ENCODE measurements at places on chromosomes 13 and 19. TPM values are rescaled to one million over a fixed set of nuclear protein-coding genes. Genes with fewer than 3 reads are reported as not detected.

Gene ZGLP1
- 3.4 TPM for polyA plus RNA-seq

GRCh38 chr13:113105032-113105920, at the start of gene F7:
F7 (plus strand) TSS chr13:113105791; CDS start chr13:113105842, 51 bp downstream.
- no peak for DNase-seq

GRCh38 chr19:49231804-49232203, 74.2 kb downstream of the TRPM4 start:
- DNase-seq = no peak

DNA sequence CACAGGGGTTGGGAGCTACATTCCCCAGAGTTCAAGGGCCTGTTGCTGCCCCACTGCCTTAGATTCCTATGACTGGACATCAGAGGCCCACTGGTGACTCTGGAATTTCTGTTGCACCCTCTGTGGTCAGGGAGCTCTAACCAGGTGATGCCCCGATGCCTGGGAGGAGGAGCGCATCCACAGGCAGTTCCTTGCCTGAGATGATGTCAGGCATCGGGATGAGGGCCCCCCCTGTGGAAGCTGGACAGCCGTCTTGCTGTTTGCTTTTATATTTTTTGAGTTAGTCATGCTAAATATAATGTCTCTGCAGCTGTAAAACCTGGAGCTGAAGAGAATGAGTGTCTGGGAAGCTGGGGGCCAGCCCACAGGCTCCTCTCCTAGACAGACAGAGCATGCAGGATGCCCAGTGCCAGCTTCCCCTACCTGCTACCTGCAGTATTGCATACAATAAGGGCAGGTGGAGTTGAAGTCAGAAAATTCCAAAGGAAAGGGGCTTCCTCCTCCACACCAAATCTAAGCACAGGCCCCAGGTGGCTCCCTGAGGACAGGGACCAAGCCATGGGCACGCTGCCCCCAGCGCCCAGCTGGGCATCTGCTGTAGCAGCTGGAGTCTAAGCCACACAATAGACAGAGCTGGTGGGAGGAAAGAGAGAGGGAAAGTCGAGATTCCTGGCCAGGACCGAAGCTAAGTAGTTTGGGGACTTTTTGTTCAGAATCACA, 16.2 kb downstream of the COL4A2 start:
- DNase-seq = no peak

DNA sequence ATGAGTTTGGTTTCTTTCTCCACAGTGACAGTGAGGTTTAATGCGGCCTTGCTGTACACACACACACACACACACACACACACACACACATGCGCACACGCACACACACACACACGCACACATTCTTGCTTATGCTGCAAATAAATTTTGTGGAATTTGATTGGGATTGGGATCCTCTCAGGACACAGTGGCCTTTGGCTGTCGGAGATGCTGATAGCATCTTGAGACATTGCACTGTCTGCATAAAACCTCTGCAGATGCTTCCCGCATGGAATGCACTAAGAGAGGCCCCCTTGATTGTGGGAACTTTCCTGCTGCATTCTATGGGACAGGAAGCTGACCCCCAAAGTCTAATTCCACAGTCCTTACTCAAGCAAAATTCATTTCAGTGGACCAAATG, 145.6 kb downstream of the FLT1 start:
- no peak for DNase-seq

DNA sequence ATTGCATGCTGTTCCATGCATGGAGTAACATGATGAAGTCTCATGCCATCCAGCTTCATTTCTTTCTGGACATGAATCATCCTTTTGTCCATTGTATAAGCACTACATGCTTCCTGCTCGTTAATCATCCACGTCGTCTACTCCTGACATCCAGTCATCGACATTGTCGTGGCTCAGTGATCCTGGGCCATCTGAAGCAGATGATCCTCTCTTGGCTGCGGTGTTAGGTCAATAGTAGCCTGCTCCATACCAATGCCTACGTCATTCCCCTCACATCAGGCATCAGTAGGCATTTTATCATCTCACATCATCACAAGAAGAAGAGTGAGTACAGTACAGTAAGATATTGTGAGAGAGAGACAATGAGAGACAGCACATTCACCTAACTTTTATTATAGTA, 7.9 kb upstream of the MYO16 start:
- no peak for DNase-seq

- DNase-seq = no peak
Observed at GRCh38 chr13:53124623-53125022, 96.0 kb downstream of the OLFM4 start.

Gene TTYH1
- 3.7 TPM for polyA plus RNA-seq

DNA sequence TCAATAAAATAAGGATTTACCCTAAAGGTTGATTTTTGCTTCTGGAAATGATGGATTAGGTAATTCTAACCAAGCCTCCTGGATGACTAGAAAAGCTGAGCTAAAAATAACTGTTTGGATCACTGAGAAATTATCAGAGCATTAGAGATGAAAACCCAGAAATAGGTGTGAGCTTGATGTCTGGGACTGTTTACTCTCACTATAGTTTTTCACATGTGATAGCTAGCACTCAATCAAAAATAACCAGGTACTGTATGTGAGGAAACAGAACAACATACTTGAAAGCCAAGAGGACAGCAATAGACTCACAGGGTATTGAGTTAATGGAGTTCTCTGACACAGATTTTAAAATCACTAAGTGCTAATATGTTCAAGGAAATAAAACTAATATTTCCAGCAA, 9.5 kb downstream of the ZAR1L start:
- DNase-seq = no peak

Gene TNNI3
- not detected for polyA plus RNA-seq

Gene SIGLEC9
- 5.5 TPM for polyA plus RNA-seq

DNA sequence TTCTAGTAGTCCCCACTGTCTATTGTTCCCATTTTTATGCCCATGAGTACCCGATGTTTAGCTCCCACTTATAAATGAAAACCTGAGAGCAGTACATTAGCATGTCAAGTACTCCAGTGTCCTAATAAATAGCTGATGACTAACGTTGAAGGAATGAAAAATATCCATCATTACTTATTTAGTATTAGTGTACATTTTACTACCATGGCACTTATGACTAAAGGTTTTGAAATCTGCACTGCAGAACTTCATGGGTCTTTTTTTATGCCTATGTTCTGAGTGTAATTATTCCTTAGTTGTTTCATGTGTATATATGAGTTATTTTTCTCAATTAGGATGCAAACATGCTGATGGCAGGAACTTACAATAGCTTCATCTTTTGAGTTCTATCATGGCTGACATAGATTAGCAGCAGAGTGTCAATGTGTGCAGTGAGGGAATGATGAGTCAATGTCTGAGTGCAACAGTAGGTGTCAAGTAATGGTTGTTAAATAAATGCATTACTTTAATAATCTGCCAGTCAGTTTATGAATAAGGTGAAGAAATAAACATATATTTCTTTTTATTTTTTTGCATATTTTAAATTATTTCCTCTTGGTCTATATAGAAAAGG, 188.4 kb downstream of the ITGBL1 start:
- DNase-seq = no peak

- peak; percentile 60 for DNase-seq
Observed at GRCh38 chr13:28568286-28568685, 73.4 kb upstream of the FLT1 start.
